ENCODE measurements at places on chromosomes 3 and 15. TPM values are rescaled to one million over a fixed set of nuclear protein-coding genes. Genes with fewer than 3 reads are reported as not detected.

EFL1 gene
- 19.3 TPM for total RNA-seq

GRCh38 chr3:13650210-13651056 is 101.5 kb downstream of the FBLN2 start:
- no peak overlapping the region for H3K27ac ChIP-seq
- no peaks in the 10 kb centered on the region for H3K36me3 ChIP-seq
- peaks cover 21% of the 10 kb centered on the region for H3K27me3 ChIP-seq
- H3K4me3 ChIP-seq, result peak overlapping the region; percentile 59

ZDHHC19 gene
- 0.82 TPM for total RNA-seq

MB21D2 gene
- 4.3 TPM for total RNA-seq

GRCh38 chr3:141336672-141337522 is 31.4 kb upstream of the ZBTB38 start:
- peak overlapping the region; percentile 36 for H3K27ac ChIP-seq
- no peak for DNase-seq
- peaks cover 10% of the 10 kb centered on the region for H3K4me1 ChIP-seq

Measured in endothelial cell (in vitro differentiated cells).